Left kidney (tissue), 8 donors: ENCODE measurements at places on chromosomes 13 and 19. TPM values are rescaled to one million over a fixed set of nuclear protein-coding genes. Genes with fewer than 3 reads are reported as not detected.

DNA sequence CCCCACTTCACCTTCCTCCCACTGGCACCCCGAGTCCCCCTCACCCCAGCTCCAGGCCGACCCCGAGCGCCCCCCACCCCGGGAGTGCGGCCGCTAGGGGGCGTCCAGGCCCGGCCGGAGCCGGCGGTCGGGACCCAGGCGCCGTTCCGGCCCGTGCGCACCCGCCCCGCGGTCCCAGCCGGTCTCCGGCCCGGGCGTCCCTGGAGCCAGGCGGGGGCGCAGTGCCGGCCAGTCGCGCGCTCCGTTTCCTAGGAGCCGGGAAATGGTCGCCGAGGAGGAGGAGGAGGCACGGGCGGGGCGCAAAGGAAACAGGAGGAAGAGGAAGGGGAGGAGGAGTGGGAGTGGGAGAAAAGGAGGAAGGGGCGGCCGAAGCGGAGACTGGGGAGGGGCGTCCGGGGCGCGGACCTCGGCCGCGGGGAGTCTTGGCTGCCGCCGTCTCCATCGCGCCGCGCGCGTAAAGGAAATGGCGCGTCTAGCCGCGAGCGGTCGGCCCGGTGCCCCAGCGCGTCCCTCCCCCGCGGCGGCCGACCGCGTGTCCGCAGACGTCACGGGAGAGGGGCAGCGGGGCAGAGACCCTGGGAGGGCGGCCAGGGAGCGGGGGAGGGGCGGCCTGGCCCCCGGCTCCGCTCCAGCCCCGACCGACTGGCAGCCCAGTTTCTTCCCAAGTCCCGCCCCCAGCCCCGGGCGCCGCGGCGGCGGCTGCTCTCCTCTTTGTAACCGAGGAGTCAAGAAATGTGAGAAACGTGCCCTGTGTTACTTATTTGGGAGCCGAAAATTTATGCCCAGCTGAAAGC lies 1.1 kb upstream of the KCTD15 start:
- DNase-seq = peak; percentile 88

- no peak for DNase-seq
Observed at GRCh38 chr13:44573790-44574465, 2.2 kb downstream of the TSC22D1 start.

DNA sequence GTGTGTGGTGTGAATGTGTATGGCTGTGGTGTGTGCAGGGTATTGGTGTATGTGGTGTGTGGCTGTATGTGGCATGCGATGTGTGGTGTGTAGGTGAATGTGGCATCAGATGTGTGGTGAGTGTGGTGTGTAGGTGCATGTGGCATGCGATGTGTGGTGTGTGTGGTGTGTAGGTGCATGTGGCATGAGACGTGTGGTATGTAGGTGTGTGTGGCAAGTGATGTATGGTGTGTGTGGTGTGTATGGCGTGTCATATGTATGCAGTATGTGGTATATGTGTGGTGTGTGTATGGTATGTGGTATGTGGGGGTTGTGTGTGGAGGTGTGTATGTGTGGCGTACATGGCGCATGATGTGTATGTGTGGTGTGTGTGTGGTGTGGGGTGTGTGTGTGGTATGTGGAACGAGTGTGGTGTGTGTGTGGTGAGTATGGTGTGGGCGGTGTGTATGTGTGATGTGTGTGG lies 63.4 kb downstream of the PEPD start:
- no peak for DNase-seq

DNA sequence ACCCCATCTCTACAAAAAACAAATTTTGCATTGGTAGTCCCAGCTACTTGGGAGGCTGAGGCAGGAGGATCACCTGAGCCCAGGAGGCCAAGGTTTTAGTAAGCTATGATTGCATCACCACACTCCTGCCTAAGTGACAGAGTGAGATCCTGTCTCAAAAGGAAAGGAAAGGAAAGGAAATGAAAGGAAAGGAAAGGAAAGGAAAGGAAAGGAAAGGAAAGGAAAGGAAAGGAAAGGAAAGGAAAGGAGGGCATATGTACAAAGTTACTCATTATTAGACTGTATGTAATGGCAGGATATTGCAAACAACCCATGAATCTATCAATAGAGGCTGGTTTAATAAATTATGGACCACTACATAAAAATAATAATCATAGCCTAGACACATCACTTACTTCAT lies 40.8 kb upstream of the CACNA1A start:
- DNase-seq = no peak

Gene CCL25
- 0.15 TPM for polyA plus RNA-seq

GRCh38 chr19:47581605-47582319 lies 8.8 kb upstream of the ZNF541 start:
- DNase-seq = no peak

DNA sequence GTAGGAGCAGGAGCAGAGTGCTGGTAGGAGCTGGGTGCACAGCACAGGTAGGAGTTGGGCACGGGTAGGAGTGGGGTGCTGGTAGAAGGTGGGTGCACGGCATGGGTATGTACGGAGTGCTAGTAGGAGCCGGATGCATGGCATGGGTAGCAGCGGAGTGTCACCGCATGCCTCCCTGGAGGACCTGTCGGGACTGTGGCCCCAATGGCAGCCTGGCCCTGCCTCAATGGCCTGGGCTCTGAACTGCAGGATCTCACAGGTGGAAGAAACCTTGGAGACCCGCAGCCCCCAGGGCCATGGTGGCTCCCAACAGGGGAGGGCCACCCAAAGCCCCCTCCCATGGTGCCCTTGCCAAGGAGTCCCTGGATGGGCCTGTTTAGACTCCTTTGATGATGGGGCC lies 1146.0 kb downstream of the UQCRFS1 start:
- DNase-seq = no peak

- DNase-seq = no peak
Observed at GRCh38 chr13:30900952-30901749, 4.9 kb upstream of the MEDAG start.

Gene SCN1B
- 0.96 TPM for polyA plus RNA-seq

DNA sequence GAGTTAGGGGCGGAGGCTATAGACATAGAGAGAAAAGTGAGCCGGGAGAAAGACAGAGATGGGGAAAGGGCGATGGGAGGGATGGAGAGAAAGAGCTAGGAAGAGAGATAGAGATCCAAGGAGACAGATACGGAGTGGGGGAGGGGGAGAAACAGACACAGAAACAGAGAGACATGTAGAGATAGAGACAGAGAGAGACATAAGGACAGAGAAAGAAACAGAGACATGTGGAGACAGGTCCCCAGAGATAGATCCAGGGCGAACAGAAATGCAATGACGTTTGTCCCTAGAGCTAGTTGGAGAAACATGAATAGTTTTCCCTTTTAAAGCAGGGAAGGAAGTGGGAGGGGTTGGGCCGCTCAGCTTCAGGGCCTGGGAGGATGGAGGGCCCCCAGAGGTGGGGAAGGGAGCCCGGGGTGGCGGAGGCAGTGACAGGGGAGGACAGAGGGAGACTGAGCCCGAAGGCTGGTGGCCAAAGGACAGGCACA lies 4.6 kb downstream of the PPP1R14A start:
- DNase-seq = no peak

Gene CYP2A7
- polyA plus RNA-seq = 0.40 TPM

Gene ZNF93
- polyA plus RNA-seq = 23.1 TPM

Gene KLF5
- polyA plus RNA-seq = 30.2 TPM

- no peak for DNase-seq
Observed at GRCh38 chr19:2290441-2291184, 8.6 kb upstream of the PEAK3 start.

- no peak for DNase-seq
Observed at GRCh38 chr13:24683838-24684599, 3.8 kb downstream of the ATP12A start.

DNA sequence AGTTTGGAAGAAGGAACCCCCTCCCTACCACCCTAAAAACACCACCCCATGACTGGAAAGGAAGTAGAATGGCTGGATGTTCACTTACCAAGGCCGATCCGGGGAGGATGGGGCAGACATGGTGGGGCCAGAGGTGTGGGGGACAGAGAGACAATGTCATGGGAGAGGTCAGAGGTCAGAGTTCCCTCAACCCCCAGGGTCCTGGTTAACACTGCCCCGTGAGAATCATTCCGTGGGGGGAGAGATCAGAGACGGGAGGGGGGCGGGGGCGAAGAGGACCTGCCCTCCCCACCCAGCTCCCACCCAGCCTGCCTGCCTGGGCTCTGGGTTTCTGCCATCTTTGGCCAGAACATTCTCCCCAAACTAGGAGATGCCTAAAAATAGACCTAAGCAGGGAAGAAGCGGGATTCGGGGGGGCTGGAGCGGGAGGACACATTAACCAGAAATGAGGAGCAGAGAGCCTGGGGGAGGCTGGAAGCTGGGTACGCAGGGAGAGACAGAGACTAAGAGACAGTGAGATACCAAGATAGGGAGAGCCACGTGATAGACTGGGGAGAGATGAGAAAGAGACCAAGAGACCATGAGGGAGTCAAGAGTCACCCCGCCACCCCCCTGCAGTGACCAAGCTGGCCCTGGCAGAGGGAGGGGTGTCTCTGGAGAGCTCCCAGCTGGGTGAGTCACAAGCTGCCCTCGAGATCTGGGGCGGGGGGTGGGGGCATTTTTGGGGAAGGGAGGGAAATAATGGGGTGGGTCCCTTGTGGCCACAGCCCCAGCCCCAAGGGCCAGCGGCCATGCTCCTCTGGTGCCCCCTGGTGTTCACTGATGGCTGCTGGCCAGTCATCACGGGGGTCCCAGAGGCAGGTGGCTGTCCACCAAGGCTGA lies 6.1 kb upstream of the KANK2 start:
- DNase-seq = no peak

Gene LGALS7B
- not detected for polyA plus RNA-seq

Gene FAM124A
- 4.8 TPM for polyA plus RNA-seq

- no peak for DNase-seq
Observed at GRCh38 chr19:30373593-30373992, 1.4 kb downstream of the ZNF536 start.

DNA sequence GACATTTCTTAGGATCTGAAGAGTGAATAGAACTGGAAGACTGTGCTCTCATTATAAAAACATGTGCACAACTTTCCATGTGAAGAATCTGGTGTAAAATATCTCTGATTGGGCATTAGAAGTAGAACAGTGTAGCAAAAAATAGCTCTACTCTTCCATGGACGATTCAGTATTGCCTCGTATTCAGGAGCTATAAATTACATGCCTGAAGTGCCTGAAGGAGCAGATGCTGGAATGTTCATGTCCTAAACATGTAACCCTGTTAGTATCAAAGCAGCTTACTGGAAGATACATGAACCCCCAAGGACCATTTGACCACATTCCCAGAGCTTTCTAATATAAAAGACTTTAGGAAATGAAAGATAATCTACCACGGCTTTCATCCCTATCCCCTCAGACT lies 528.9 kb downstream of the DACH1 start:
- no peak for DNase-seq

GRCh38 chr19:49362048-49362928 lies at the start of gene TEAD2:
TEAD2 (minus strand) TSS chr19:49362416; CDS start chr19:49360075, 2,341 bp downstream.
- DNase-seq = peak; percentile 78

DNA sequence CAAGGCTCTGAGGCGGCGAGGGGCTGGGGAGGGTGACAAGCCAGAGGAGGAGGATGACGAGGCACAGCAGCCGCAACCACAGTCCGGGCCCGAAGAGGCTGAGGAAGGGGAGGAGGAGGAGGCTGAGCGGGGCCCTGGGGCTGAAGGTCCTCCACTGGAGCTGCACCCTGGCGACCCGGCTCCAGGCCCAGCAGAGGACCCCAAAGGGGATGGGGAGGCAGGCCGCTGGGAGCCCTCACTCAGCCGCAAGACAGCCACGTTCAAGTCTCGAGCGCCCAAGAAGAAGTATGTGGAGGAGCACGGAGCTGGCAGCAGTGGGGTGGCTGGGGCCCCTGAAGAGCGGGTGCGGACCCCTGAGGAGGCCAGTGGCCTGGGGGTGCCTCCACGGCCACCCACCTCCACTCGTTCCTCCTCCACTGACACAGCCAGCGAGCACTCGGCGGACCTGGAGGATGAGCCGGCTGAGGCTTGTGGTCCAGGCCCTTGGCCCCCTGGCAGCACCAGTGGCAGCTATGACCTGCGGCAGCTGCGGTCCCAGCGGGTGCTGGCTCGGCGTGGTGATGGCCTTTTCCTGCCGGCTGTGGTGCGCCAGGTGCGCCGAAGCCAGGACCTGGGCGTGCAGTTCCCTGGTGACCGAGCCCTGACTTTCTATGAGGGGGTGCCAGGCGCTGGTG lies 2.9 kb downstream of the CIC start:
- no peak for DNase-seq

GRCh38 chr13:29935309-29935981 lies 85.0 kb upstream of the UBL3 start:
- no peak for DNase-seq

Gene ELAVL3
- polyA plus RNA-seq = 0.05 TPM

- DNase-seq = no peak
Observed at GRCh38 chr13:94093652-94094315, 385.7 kb downstream of the DCT start.
